ENCODE measurements at places on chromosomes 5 and 9. TPM values are rescaled to one million over a fixed set of nuclear protein-coding genes. Genes with fewer than 3 reads are reported as not detected.
A peak's percentile ranks its signal among the peaks of the same experiment; 100 is the strongest.

The SCGB3A1 gene
- total RNA-seq: 104 TPM

The TMEM215 gene
- not detected for total RNA-seq

The GFI1B gene
- 0.18 TPM for total RNA-seq

The SERF1B gene
- 12.6 TPM for total RNA-seq

The ZNF483 gene
- total RNA-seq: 5.2 TPM

GRCh38 chr9:121972501-121972981, 120.6 kb downstream of the TTLL11 start:
- peak overlapping the region; percentile 69 for H3K27ac ChIP-seq
- H3K36me3 ChIP-seq: no peaks in the 10 kb centered on the region
- DNase-seq: peak; percentile 87
- H3K4me3 ChIP-seq: no peak overlapping the region

- H3K4me3 ChIP-seq: no peak overlapping the region
- no peaks in the 10 kb centered on the region for H3K27me3 ChIP-seq
- H3K4me1 ChIP-seq: no peaks in the 10 kb centered on the region
- DNase-seq: no peak
- no peak overlapping the region for H3K27ac ChIP-seq
Measured at GRCh38 chr9:91758491-91758981, 191.5 kb downstream of the ROR2 start.

- peak; percentile 90 for DNase-seq
- H3K4me1 ChIP-seq: no peaks in the 10 kb centered on the region
- H3K4me3 ChIP-seq: no peak overlapping the region
- no peaks in the 10 kb centered on the region for H3K36me3 ChIP-seq
Measured at GRCh38 chr5:174799121-174799520, 74.7 kb downstream of the MSX2 start.

- no peaks in the 10 kb centered on the region for H3K4me1 ChIP-seq
- no peak overlapping the region for H3K4me3 ChIP-seq
- H3K36me3 ChIP-seq: no peaks in the 10 kb centered on the region
- H3K27me3 ChIP-seq: no peaks in the 10 kb centered on the region
- no peak overlapping the region for H3K27ac ChIP-seq
Measured at GRCh38 chr9:94663140-94663539, 23.8 kb upstream of the FBP1 start.

DNA sequence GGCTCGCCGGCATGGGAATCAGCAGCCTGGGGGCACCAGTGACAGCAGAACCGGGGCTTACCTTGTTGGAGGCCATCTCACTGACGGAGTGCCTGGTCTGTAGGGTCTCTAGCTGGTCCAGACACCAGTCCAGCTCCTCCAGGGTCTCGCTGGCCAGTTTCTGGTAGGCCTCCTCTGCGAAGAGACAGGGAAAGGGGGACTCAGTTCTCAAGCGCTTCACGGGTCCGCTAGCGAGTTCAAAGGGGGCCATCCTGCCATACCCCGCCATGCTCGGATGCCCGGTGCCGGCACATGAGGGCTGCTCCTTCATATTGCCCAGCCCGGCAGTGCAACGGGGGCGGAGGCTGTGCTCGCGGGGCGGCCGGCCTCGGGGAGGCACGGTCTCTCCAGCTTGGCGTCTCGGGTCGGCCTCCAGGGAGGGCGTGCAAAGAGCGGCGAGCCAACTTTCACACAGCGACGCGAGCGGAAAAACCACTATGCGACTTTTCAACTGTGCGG, 456.0 kb downstream of the RAB3C start:
- H3K4me1 ChIP-seq: peaks cover 78% of the 10 kb centered on the region
- no peaks in the 10 kb centered on the region for H3K36me3 ChIP-seq
- no peaks in the 10 kb centered on the region for H3K27me3 ChIP-seq
- H3K4me3 ChIP-seq: peak overlapping the region; percentile 72
- DNase-seq: peak; percentile 46

DNA sequence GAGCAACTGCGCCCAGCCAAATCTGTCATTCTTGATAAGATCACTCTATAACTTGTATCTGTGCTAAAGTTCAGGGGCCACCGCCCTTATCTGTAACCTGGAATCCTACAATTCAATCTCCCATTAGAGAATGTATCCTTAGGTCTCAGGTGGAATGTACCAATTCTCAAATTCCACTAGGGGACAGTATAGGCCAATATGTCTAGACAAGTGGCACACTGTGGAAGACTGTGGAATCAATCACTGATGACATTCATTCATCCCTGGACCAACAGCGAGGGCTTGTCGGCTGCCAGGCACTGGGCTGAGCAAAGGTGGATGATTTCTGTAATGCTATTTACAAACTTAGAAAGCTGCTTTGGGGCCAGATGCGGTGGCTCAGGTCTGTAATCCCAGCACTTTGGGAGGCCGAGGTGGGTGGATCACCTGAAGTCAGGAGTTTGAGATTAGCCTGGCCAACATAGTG, 28.7 kb upstream of the MEGF9 start:
- H3K36me3 ChIP-seq: no peaks in the 10 kb centered on the region
- no peaks in the 10 kb centered on the region for H3K4me1 ChIP-seq
- no peak overlapping the region for H3K27ac ChIP-seq
- no peak overlapping the region for H3K4me3 ChIP-seq

- no peaks in the 10 kb centered on the region for H3K27me3 ChIP-seq
- no peaks in the 10 kb centered on the region for H3K36me3 ChIP-seq
- no peaks in the 10 kb centered on the region for H3K4me1 ChIP-seq
- H3K4me3 ChIP-seq: no peak overlapping the region
- no peak overlapping the region for H3K27ac ChIP-seq
Measured at GRCh38 chr5:78667461-78668103, 19.0 kb upstream of the LHFPL2 start.

DNA sequence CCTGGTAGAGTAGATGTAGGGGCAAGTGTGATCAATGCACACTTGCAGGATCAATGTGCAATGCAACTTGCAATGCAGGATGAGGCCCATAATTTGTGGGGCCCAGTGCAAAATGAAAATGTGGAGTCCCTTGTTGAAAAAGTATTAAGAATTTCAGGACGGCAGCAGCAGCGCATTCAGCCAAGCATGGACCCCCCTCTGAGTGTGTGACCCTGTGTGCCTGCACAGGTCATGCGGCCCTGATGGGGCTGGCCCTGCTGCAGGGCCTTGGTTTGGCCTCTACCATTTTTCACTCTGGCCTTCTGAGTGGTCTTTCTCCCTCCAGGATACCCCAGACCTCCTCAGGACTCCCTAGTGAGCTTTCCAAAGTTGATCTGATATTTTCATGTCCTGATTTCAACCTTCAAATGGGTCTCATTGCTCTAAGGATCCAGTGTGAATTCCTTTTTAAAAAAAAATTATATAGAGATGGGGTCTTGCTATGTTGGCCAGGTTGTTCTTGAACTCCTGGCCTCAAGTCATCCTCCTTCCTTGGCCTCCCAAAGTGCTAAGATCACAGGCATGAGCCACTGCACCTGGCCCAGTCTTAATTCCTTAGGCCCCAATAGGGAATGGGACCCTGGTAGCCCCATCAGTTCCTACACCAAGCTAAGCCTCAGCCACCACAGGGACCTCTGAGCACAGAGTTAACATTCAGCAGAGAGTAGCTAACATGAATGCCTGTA, 4.3 kb downstream of the ERGIC1 start:
- no peaks in the 10 kb centered on the region for H3K27me3 ChIP-seq
- peaks cover 20% of the 10 kb centered on the region for H3K4me1 ChIP-seq
- peak overlapping the region; percentile 86 for H3K27ac ChIP-seq
- peaks cover 10% of the 10 kb centered on the region for H3K36me3 ChIP-seq

DNA sequence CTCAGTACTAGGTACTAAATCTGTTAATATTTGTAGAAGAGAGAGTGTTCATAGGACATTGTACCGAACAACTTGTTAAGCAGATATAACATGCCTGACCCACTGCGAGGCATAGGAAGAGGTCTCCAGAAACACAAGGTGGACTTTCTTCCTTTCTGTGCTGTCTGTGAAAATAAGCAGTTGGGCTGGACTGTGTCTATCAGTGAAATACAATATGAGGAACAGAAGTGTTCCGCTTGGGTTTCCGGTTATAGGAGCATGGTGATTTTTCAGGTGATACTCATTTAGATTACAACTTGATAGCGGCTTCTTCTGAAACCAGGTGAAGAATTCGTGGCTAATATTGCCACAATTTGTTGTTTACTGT, 60.9 kb upstream of the TLR4 start:
- peaks cover 51% of the 10 kb centered on the region for H3K27me3 ChIP-seq
- H3K4me1 ChIP-seq: peaks cover 34% of the 10 kb centered on the region
- no peaks in the 10 kb centered on the region for H3K36me3 ChIP-seq
- H3K27ac ChIP-seq: no peak overlapping the region
- DNase-seq: no peak
- no peak overlapping the region for H3K4me3 ChIP-seq

GRCh38 chr5:114255260-114255659, 106.6 kb upstream of the KCNN2 start:
- no peaks in the 10 kb centered on the region for H3K27me3 ChIP-seq
- no peak overlapping the region for H3K4me3 ChIP-seq
- no peak overlapping the region for H3K27ac ChIP-seq
- H3K4me1 ChIP-seq: no peaks in the 10 kb centered on the region
- no peaks in the 10 kb centered on the region for H3K36me3 ChIP-seq

All from left lung (tissue), 14 donors.